NCI-H345 (cell line): ENCODE measurements at places on chromosomes 4 and X.

GRCh38 chr4:173057442-173057841 lies 111.2 kb upstream of the GALNT7 start:
- DNase-seq = no peak

DNA sequence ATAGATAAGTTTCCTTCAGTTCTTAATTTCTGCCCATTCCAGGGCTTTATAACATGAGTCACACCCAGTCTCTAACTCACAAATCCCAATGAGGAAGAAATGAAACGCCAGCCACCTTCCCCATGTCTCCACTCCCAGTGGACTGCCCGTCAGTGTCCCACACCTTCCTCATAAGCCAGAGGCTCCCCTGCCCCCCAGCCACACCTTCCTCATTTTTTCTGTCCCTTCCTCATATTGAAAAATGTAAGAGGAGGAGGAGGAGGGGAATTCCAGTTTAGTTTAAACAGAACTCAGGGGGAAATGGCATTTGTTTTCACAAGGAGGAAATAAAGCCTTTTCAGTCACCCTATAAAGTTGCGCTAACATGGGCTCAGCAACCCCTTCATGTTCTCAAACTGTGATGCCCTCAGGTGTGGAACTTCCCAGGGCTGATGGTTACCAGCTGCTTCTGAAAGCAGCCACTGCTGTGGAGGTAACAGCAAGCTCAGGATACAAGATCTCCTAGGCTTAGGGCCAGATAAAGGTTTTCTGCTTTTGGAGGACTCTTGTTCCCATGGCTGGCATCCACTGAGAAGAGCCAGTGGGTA lies 97.8 kb downstream of the PARM1 start:
- DNase-seq = no peak

- DNase-seq = no peak
These were observed 2.0 kb upstream of the LIMCH1 start for GRCh38 chr4:41535911-41536371.

DNA sequence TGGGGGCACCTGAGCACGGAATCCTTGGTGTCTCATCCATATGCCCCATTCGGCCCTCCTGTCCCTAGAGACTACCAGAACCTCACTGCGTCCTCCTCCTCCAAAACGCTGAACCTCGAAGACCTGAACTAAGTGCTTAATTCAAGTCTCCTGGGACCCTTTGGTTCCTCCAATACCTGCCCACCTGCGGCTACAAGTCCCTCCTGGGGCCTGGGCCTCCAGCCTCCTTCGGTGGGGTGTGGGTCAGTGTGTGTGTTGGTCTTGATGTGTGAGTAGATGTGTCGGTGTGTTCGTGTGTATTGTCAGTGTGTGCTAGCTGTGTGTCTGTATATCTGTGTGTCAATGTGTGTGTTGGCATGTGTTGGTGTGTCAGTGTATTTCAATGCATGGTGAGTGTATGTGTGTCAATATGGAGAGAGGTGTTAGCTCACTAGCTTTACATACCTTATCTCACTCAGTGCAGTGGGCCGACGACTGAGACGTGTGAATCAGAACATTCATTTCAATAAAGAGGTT lies 2.6 kb upstream of the SEPTIN6 start:
- no peak for DNase-seq

- no peak for DNase-seq
These were observed 1810.0 kb upstream of the PCDH10 start for GRCh38 chr4:131339137-131339536.
